M059J (cell line): ENCODE measurements at places on chromosomes 12 and 14. TPM values are rescaled to one million over a fixed set of nuclear protein-coding genes. Genes with fewer than 3 reads are reported as not detected.
A peak's percentile ranks its signal among the peaks of the same experiment; 100 is the strongest.

SELPLG gene
- 0.42 and 0.79 TPM in 2 replicates for total RNA-seq

OR4Q2 gene
- not detected in 2 replicates for total RNA-seq

GRCh38 chr12:12902036-12902435 is 10.7 kb downstream of the GPRC5A start:
- DNase-seq, result peak; percentile 72

GRCh38 chr14:54881235-54881760 is 21.3 kb downstream of the GCH1 start:
- DNase-seq, result peak; percentile 63

- DNase-seq, result peak; percentile 50
These were observed 482.8 kb upstream of the TBX3 start for GRCh38 chr12:115166698-115167315.
